ENCODE measurements at places on chromosomes 4 and X. TPM values are rescaled to one million over a fixed set of nuclear protein-coding genes. Genes with fewer than 3 reads are reported as not detected.

GRCh38 chrX:107205770-107206696 is at the start of the genes DNAAF6 and NUP62CL:
DNAAF6 (plus strand) TSS chrX:107206611; CDS start chrX:107212876, 6,265 bp downstream.
NUP62CL (minus strand) TSS chrX:107206433; CDS start chrX:107175146, 31,287 bp downstream.
- DNase-seq: peak; percentile 29

- no peak for DNase-seq
Observed at GRCh38 chr4:102129810-102130209, 215.5 kb downstream of the SLC39A8 start.

DNA sequence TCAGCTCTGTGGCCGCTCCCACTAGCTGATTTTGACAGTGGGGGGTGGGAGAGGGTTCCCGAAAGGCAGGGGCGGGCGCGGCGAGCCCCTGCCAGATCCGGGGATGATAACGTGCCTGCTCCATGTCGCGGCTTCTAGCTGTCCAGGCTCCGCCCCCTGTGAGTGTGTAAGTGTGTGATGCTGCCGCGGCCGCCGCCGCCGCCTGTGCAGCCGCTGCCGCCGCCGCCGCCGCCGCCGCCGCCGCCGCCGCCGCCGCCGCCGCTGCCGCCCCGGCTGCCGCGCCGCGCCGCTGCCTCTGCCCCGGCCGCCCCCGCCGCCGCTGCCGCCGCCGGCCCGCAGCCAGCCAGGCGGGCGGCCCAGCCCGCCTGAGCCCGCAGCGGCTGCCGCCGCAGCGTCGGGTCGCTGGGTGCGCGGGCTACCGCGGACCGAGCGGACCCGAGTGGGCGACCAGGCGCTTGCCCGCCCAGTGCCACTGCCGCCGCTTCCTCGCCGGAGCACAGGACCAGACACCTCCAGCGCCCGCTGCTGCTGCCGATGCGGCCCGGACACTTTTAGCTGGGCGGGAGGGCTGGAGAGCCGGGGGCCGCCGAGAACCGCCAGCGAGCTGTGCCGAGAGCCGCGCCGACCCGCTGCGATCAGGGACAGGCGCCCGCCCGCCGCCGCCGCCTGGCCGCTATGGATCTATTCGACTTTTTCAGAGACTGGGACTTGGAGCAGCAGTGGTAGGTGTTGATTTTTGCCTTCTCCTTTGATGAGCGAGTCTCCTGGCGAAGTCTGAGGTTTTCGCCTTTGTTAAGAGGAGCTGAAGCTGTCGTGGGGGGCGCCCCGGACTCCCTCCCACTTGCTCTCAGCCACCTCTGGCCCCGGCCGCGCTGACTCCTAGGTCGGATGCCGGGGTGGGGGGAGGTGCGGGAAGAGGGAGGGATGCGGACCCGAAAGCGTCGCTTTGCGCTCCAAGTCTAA is at the start of gene AFF2:
TSS of gene AFF2 (plus strand) at position 195 of the 963 bp plus-strand sequence. CDS start at position 676, 481 bp downstream.
- DNase-seq: no peak

GRCh38 chrX:112803060-112803459 is 37.6 kb downstream of the AMOT start:
- DNase-seq: no peak

DNA sequence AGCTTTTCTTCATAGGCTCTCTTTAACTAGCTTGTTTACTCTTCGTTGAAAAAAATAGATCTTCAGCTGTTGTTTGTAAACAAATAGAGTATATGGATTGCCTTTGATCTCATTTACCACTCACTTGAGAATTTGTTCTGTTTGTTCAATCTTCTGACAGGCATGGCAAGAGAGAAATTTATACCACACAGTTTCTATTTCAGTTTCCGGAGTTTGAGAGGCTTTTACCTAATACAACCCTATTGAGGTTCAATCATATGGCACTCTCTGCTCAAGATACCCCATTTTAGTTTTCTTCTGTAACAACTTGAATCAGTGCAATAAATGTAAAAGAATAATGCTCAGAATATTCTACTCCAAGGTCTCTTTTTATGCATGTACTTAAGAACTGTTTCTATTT is 148.0 kb downstream of the EMCN start:
- no peak for DNase-seq

DNA sequence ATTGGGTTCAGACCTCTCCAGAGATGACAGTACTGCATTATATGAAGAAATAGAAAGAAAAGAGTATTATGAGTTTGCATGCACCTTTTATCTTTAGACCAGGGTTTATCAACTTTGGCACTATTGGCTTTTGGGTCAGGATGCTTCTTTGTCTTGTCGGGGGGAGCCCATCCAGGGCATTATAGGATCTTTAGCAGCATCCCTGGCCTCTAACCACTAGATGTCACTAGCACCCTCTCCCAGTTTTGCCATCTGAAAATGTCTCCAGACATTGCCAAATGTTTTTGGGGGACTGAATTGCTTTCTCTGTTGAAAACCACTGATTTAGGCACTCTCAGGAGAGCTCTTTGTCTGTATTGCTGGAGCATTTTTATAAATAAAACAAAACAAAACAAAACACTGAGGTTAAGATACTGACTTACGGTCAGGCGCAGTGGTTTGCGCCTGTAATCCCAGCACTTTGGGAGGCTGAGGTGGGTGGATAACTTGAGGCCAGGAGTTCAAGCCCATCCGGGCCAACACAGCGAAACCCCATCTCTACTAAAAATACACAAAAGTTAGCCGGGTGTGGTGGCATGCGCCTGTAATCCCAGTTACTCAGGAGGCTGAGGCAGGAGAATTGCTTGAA is 23.6 kb downstream of the CA5B start:
- no peak for DNase-seq

- no peak for DNase-seq
Observed at GRCh38 chr4:4394644-4395043, 7.7 kb downstream of the NSG1 start.

GRCh38 chr4:54378461-54378860 is 149.4 kb downstream of the PDGFRA start:
- DNase-seq: no peak

- DNase-seq: no peak
Observed at GRCh38 chrX:54964766-54965497, 29.1 kb downstream of the PFKFB1 start.

DNA sequence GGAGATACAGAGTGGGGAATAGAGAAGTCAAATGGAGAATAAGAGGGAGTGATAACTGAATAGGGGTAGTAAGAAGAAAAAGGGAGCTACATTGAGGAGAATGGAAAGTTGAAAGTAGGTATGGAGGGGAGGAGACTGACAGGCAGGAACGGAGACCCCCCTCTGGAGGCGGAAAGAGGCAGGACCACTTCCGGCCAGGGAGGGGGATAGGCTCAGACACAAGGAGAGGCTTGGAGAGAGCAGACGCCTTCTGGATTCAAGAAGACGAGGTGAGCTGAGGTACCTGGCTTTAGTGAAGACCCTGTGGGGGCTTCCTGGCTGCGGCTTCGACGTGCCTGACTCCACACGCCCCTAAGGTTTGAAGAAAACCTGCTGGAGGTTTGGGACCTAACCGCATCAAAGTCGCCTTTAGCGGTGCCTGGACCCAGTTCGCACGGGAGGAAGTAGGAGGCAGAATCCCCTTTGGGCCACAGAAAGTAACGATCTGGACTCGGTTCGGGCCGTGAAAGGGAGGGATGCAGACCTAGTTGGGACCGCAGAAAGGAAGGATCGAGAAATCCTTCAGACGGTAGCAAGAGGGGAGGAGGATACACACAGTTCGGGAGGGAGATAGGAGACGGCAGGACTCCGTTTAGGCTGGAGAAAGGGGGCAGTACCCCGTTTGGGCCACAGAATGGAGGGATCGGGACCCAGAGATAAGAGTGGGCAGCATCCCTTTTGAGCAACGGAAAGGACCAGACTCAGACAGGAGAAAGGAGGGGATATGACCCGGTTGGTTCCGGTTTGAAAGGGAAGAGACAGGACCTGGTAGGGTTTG is at the start of gene TRO:
TSS of gene TRO (plus strand) at position 215 of the 817 bp plus-strand sequence. CDS start 1,423 bp downstream, outside the sequence.
- DNase-seq: no peak

- DNase-seq: no peak
Observed at GRCh38 chrX:39605183-39605582, 492.6 kb downstream of the BCOR start.

DNA sequence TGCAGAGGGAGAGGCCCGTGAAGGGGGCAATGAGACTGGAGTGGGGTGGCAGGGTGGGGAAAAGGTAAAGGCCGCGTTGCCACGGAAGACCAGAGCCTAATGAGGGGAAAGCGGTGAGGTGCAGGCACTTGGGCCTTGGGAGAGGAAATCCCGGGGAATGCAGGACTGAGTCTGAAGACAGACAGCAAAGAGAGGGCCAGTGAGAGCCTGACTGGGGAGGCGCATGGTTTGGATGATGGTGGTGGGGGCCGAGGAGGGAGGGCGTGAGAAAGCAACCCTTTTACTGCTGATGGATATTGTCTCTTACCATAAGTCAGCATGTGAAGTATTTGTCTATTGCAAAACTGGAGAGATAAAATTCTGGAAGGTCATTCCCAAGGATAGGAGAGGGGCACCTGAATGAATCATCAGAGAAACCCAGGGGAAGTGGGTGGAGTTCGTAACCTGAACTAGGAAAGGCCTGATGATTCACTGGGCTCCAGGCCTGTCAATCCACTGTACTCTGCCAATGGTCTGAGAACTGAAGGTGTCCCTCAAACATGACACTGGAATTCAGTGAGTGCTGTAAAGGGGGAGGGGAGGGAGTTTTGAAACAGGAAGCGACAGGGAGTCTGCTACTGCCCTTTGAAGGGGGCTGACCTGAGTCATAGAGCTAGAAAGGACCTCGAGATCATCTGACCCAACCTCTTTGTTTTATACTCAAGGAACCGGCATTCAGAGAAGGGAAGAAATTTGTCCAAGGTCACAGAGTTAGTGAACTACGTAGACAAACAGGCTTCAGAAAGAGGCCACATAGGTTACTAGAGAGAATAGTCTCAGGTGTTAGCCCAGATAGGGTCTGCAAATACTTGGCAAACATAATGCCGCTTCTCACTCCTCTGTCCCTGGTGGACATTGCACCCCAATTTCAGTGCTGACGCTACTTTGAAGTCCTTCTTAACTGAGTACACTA is 52.2 kb downstream of the NALF2 start:
- DNase-seq: no peak

DNA sequence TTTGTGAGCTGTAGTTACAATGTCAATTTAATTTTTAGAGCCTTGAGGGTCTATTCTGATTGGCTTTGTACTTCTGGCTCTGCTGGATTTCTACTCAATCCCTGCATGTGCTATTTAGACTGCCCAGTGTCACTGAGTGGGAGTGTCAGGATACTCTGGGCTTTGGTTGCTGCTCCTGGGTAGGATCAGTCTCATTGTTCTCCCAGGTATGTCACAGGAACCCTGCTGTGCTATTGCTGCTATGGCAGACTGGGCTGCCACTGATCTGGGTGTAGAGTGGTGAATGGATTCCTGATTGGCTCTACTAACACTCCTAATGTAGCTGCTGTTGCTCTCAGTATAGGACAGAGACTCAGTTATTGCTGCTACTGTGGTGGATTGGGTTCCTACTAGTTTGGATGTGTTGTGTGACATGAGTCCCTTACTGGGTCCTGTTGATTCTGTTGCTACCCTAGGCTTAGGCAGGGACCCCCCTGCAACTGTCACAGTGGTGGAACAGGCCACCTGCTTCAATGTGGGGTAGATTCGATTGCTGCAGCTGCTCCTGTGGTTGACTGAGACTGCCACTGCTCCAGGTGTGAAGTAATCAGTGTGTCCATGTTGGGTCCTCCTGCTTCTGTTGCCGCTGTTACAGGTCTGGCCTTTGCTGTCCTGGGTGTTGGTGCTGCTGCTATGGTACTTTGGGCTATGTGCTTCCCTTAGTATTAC is 707.8 kb upstream of the AMOT start:
- no peak for DNase-seq

DNA sequence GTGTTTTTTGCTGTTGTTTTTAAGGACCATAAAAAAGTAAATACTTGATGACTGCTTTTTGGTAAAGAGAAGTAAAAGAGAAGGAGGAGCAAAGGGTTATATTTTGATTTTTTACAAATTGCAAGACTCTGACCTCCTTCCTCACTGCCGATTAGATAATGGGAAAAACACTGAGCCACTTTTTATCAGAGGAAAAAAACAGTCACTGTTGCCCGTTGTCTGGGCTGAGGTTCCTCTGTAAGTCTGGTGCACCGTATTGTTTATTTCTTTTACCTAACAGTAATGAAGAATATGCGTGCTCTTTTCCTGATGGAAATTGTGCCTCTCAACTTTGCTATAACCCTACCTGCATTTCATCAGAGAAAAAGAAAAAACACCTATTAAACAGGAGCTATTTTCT is 178.7 kb upstream of the EMCN start:
- no peak for DNase-seq

DNA sequence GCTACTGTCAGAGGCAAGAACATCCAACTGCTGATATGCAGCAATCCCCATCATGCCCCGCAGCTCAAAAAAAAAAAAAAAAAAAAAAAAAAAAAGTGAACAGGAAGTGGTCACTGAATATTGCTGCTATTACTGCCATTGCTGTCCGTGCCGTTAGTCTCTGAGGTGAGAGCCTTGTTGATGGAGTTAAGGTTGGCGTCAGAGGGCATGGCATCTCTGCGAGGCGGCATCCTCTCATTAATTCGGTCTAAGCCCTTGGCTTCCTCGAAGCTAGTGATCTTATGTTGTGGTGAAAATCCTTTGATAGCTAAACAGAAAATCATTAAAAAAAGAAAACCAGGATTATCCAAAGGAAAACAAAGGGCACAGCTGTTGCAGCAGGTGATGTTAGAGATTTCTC is 321.6 kb downstream of the PPP3CA start:
- no peak for DNase-seq

Gene KLHL34
- total RNA-seq: not detected

Gene BMX
- total RNA-seq: 4.8 TPM

Gene NBDY
- total RNA-seq: 9.3 TPM

Gene SPON2
- total RNA-seq: 119 TPM

Gene EIF2S3
- 261 TPM for total RNA-seq

Gene FGA
- total RNA-seq: not detected

Data from urinary bladder (tissue), 4 donors.